ENCODE measurements at places on chromosomes 6 and 20. TPM values are rescaled to one million over a fixed set of nuclear protein-coding genes. Genes with fewer than 3 reads are reported as not detected.

TNFRSF6B gene
- 2.7 TPM for total RNA-seq

DNA sequence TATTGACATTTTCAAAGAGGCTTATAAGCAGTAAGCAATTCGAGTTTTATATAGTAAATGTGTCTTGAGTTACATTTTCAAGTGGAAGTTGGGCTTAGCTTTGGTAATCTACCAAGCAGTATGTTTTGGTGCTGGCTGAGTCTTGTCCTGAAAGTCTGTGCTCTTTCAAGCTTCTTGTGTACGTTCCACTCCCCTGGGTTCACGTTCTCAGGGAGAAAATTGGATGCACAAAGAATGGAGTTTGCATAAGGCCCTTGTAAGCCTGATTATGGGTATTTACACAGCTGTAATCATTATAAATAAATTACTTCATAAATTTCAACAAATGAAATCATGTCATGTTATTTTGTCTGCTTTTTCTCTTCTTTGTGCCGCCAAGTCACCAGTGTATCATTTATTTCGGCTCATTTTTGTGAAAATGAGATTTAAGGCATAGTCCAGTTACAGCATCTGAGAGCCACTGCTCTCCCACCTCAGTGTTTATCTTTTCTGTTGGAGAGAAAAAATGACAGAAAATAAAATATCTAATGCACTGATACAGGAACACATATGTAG, 262.5 kb downstream of the BTBD3 start:
- no peak for DNase-seq

FLRT3 gene
- not detected for total RNA-seq

TAP1 gene
- total RNA-seq = 25.6 TPM

SLC12A5 gene
- total RNA-seq = not detected

GRCh38 chr20:57474816-57475215, 50.1 kb downstream of the CTCFL start:
- peak; percentile 55 for DNase-seq

GRCh38 chr6:122214605-122215318, 184.7 kb upstream of the HSF2 start:
- no peak for DNase-seq

TSBP1 gene
- not detected for total RNA-seq

Data from Peyer's patch (tissue), 4 donors.